T-cell (primary cell): ENCODE measurements at places on chromosomes 3 and 15.

GRCh38 chr3:123349201-123349535 lies 99.7 kb downstream of the ADCY5 start:
- DNase-seq, result no peak

DNA sequence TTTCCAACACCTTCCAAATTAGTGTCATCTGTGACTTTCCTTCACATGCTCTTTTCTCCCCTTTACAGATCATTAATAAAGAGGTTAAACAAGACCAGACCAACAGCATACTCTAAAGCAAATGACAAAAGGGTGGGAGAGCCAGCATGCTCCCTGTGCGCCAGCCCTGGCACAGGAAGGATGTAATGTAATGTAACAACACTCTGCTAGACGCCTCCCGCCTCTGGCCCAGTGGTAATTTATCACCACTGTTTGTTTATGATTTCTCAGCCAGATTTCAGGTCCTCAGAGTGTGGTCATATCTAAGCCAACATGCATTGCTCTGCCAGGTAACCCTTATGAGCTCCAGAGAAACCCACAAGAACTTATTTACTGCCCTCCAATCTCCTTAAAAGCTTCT lies 189.5 kb upstream of the WNT5A start:
- DNase-seq, result no peak

DNA sequence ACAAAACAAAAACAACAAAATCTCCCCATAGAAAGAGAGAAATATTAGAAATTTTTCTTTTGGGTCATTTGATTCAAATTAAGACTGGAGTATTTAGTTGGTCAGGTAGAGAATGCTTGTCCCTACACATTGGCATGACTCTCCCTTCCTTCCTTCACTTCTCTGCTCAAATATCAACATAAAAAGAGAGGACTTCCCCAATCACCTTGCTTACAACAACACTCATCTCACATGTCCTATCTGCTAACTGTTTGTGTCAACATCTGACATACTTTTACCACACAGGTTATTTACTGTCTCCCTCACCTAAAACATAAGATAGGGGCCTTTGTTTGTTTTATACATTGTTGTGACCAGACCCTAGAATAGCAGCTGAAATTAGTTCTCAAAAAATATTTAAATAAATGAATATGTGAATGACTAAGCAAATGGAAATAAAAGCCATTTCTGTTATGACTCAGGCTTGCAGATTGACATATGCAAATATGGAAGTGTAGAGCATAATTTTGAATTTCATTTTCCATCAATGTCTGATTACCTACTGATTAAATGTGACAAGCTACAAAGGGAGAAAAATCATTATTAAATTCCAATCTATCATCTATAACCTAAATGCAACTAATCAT lies 304.8 kb downstream of the CTNNB1 start:
- no peak for DNase-seq

DNA sequence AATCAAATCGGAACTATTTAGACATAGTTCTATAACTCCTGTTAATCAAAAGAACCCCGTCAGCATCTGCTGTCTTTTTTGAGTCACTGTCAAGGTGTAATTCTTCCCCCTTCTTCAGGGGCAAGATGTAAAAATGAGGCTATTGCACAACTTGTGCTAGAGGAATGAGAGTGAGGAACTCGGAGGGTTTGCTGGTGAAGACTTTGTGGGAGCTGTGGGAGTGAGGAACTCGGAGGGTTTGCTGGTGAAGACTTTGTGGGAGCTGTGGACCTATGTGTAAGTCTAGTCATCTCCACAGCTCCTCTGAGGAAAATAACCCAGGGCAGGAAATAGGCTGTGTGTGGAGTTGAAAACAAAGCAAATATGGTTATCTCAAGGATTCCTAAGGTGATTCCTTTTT lies 2.5 kb upstream of the CERS3 start:
- DNase-seq, result no peak

DNA sequence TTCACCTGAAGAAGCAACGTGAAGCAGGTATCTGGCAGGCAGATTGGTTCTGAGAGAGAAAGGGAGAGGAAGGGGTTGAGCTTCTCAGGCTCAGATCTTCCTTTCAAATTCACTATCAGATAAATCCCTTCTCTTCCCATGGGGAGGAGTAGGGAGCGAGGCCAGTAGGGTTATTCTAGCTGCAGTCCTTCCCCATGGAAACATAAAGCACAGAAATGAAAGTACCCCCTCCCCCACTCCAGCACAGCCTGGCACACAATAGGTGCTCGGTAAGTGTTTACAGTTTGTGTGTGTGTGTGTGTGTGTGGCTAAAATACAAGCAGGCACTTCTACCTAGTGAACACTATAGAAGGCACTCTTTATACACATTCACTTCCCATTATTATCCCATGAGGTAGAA lies 20.8 kb upstream of the VPS8 start:
- DNase-seq, result no peak

DNA sequence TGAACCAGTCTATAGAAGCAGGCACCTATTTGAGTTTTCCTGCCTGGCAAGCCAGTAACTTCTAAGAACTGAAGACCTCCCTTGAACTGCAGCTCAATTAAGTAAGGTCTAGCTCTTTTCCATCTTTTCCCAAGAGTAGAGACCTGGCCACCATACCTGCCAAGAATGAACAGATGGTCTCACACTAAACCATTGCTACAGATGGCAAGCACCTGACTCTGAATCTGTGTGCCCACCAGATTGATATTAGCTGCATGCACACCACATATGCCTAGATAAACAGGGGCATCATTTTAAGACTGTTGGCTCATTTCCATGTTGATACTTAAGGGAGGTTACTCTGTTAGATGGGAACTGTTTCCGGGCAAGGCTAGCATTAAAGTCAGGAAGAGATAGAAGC lies 34.8 kb upstream of the GSK3B start:
- DNase-seq, result no peak
